ENCODE measurements at places on chromosomes 6 and 20.

DNA sequence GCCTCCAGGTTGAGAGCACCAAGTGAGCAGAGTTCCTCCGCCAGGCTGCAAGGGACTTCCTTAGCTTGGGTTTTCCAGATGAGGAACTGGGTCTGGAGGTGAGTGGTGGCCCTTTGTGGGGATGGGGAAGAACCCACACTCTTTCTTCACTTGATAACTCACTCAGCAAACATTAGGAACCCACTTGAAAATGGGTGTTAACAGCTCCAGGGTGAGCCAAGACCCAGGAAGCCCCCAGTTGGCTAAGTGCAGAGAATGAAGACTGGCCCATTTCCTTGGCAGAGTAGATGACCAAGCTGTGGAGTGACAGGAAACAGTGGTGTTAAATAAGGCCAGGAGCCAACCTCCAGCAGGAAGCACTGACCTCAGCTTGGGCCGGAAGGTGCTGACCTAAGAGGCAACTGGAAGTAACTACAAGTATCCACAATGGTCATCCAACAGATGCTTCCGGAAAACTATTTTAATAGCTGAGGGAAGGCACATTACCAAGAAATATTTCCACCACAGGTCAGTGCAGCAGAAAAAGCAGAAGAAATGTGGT, 22.7 kb downstream of the MRPL14 start:
- no peak for DNase-seq

DNA sequence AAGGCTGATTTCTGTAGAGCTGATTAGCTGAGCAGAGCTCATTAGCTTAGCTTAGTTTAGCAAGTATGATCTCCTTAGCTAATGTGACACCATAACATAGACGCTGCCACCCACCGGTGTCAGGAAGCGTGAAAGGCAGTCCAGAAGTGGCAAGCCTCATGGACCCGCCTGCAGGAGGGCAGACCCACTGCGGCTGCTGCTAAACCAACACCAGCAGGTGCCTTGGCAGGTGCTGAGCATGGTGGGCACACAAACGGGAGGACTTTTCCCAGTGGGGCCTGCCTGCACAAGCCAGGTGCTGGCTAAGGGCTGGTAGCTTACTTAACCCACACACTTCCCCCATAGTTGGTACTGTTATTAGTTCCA, 22.7 kb downstream of the ZDHHC14 start:
- no peak for DNase-seq

- DNase-seq: no peak
These were observed 477.1 kb upstream of the SPTLC3 start for GRCh38 chr20:12531626-12532025.

DNA sequence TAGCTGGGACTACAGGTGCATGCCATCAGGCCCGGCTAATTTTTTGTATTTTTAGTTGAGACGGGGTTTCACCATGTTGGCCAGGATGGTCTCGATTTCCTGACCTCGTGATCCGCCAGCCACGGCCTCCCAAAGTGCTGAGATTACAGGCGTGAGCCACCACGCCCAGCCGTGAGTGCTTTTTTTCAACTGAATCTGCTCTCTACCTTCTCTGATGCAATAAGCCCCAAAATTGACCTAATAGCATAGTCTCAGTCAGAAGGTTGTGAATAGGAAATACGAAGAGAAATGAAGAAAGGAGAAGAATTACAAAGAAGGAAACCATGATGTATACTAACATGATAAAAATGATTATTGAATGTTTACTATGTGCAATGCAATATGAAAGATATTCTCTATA, 33.2 kb downstream of the BEND6 start:
- DNase-seq: no peak

DNA sequence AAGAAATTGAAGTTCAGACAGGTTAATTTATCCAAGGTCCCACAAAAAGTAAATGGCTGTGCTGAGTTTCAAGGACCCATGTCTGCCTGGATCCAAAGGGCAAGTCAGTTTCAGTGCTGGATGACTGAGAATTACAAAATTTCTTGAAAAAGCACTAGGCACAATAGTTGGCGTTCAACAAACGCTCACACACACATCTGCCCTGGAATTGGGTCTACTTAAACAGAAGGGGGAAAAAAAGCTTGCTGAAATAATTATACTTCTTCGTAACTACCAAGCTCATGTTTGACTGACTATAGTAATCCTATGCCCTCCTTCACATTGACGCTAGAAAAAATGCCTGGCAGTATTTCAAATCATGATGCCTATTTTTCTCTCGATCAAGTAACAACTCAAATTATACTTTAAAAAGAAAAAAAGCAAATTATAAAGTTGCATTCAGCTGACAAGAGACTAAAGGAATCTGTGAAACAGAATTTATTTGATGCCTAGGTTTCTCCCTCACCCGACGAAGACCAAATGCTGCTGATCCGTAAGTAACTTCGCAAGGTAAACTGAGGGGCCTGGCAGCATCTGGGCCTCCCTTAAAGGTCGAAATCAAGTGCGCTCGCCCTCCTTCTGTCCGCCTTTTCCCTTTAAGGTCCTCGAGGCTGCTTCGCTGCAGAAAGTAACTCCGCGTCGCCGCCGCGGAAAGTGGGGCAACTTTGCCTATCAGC, 650 bp upstream of the CD2AP start:
- no peak for DNase-seq

DNA sequence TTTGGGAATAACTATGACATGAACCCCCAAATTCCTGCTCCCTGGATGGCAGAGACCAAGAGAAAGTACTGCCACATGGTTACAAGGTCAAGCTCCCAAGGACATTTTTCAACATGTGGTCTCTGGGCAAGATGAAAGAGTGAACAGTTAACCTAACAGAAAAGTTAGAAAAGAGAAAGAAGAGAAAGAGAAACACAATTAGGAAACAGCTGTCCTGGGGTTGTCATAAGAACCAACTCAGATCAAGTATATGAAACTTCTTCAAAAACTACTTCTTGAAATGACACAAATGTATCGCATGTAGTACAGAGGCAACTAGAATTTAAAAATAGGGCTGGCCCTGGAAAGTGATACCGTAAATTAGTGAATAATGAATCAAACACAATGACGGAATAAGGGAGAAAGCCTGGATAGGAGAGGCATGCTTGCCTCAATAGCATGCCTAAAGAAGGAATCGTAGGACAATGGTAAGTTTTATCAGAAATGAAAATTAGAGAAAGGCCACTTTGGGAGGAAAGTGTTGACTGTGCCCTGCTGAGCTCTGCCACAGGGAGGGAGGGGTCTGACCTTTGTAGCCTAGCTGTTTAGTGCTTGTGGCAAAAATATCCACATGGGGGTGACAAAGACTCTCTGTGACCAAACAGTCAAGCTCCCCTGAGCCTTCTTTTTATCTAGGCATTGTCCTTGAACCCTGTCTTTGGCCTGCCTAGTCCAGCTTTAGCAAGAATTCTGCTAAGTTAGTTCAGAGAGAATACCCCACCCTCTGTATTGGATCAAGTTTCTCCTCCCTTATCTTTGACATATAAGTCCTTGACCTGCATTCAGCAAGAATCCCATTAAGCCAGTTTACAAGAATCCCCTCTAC, 4.3 kb upstream of the DCBLD1 start:
- DNase-seq: no peak

GRCh38 chr6:41475164-41475563, 71.0 kb upstream of the FOXP4 start:
- no peak for DNase-seq

- no peak for DNase-seq
These were observed 357.5 kb downstream of the ZFAND3 start for GRCh38 chr6:38176797-38177751.

GRCh38 chr20:53926428-53927028, 143.9 kb downstream of the BCAS1 start:
- DNase-seq: no peak

- DNase-seq: no peak
These were observed 28.9 kb upstream of the C6orf58 start for GRCh38 chr6:127547904-127548649.

- no peak for DNase-seq
These were observed 155.6 kb upstream of the SMLR1 start for GRCh38 chr6:130671577-130671976.

DNA sequence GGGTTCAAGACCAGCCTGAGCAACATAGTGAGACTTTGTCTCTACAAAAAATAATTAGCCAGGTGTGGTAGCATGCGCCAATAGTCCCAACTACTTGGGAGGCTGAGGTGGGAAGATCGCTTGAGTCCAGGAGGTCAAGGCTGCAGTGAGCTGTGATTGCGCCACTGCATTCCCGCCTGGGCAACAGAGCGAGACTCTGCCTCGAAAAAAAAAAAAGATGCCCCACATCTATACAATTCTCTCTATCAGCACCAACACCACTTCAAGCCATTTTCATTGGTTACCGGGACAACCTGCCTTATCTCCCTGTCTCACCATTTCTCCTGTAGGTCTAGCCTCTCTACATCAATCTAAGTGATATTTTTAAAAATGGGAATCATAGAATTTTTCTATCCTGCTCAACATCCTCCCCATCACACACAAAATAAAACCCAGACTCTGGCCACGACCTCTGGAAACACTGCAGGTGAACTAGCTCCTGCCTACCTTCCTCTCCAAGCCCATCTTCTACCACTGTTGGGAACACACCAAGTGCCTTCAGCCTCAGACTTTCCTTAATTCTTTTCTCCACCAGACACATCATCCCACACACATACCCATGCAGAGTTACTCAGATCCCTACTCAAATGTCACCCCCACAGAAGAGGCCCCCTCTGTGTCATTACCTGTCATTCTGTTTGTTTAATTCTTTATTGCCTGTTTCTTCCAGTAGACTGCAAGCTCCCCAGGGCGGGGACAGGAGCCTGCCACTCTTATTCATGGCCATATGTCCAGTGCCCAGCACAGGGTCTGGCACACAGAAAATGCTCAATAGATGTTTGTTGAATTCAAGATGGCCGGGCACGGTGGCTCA, 9.6 kb upstream of the PLTP start:
- DNase-seq: no peak

GRCh38 chr20:43942667-43943285, 28.1 kb downstream of the TOX2 start:
- no peak for DNase-seq

GRCh38 chr6:9087470-9087869, 652.1 kb upstream of the SLC35B3 start:
- DNase-seq: no peak

- no peak for DNase-seq
These were observed 270.9 kb upstream of the SPTLC3 start for GRCh38 chr20:12737900-12738299.

DNA sequence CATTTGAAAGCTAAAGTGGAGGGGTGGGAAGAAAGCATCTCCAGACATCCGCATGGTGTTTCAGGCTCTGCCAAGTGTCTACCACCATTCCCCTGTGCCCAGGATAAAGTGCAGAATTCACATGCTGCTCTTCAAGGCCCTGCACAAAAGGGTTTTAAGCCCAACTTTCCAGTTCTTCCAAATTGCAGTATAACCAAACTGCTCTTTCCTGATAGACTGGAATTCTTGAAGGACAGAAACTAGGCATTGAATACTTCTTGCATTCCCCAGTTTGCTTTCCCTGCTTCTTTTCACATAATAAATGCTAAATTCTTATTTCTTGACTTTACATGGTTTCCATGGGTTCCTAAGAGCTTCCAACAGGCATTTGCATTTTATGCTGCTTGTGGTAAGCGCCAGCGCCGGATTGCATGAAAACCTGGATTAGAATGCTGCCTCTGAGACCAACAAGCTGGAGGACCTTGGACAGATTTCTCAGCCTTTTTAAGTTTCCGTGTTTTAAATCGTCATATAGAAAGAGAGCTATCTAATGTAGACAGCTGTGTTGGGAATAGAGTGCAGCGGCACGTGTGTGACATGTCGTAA, 7.9 kb downstream of the SOX4 start:
- DNase-seq: no peak

DNA sequence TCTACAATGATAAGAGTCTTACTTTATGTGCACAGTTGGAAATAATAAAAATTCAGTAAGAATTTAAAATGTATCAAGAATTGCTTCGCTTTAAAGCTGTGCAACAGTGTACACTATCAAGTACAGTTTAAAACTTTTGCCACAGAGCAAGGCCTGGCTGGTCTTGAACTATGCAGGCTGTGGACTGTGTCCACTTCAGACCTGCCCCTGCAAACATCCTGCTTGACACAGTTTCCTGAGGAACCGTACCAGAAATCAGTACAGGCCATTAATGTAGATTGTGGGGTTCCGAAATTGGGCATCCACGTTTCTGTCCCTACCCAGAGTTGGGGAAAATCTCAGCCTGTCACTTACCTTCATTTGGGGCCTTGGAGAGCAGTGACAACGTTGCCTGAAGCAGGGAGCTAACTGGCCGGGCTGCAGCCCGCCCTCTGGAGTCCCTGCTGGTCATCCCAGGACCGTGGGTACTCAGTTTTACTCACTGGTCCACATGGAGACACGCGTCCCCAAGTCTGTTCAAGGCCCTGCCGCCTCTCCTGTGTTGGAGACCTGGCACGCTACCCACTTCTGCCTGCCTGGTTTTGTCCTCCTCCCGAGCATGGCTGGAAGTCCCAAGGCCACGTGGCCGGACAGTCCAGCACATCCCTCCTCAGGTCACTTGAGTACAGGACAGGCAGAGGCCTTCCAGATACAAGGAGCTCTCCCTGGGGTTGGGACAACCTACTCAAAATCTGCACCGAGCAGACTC, 8.4 kb downstream of the NINL start:
- no peak for DNase-seq

- no peak for DNase-seq
These were observed 177.9 kb downstream of the FRK start for GRCh38 chr6:115882771-115883170.

DNA sequence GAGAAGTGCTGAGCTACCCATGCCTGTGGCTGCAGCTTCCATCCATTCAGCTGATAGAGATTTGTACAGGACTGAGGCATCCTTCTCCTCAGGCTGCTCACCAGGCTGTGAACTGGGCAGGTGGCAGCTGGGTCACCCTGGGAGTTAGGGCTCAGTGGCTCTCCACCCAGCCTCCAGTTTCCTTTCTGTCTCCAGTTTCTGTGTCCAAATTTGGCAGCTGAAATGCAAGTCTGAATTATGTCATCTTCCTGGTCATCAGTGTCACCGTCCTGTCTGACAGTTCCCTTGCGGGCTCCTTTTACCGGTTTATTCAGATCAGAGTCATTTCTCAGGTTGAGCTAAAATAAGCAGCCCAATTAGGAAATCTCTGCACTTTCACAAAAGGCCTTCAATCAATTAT, 93.3 kb downstream of the EDN1 start:
- no peak for DNase-seq

Data from neural crest cell (in vitro differentiated cells).